AG10803 (cell line): ENCODE measurements at places on chromosomes 5 and 9.

DNA sequence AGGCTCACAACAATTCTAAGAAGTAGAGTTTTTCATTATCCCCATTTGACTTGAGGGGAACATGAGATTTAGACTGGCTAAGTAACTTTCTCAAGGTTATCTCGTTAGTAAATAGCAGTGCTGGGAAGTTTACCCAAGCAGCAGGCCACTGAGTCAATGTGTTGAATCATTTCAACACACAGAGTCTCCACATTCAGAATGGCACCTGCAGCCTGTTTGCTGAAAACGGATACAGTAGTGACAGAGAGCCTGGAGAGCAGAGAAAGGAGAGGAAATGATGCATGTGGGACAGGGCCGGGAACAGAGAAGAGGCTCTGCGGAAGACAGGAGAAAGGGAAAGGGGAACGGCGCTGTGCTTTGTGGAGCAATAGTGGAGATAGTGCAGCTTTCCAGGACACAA is 33.5 kb upstream of the ZSWIM6 start:
- DNase-seq, result peak; percentile 18

DNA sequence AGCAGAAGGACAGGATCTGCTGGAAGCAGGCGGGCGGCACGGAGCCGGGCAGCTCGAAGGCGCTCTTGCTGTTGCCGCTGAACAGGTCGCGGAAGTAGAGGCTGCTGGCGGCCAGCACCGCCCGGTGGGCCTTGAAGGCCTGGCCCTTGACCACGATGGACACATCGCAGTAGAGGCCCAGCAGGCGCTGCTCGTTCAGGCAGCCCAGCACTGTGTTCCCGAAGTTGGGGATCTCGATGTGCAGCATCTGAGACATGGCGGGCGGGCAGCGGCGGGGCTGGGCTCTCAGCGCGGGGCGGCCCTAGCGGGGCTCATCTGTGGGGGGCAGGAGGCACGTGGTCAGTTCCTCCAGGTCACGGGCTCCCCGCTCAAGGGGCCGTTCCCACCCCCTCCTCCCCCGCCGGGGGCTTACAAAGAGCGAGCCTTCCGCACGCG is 44.8 kb downstream of the NACC2 start:
- no peak for DNase-seq

- DNase-seq, result peak; percentile 61
Measured at GRCh38 chr5:59099270-59099994, 516.6 kb downstream of the RAB3C start.

- no peak for DNase-seq
Measured at GRCh38 chr9:95769909-95770433, 105.5 kb upstream of the ERCC6L2 start.

- DNase-seq, result no peak
Measured at GRCh38 chr9:91162311-91162710, 199.4 kb downstream of the AUH start.

- DNase-seq, result no peak
Measured at GRCh38 chr5:168826246-168826725, 247.1 kb upstream of the PANK3 start.

- no peak for DNase-seq
Measured at GRCh38 chr9:89394412-89394811, 76.1 kb downstream of the SECISBP2 start.

DNA sequence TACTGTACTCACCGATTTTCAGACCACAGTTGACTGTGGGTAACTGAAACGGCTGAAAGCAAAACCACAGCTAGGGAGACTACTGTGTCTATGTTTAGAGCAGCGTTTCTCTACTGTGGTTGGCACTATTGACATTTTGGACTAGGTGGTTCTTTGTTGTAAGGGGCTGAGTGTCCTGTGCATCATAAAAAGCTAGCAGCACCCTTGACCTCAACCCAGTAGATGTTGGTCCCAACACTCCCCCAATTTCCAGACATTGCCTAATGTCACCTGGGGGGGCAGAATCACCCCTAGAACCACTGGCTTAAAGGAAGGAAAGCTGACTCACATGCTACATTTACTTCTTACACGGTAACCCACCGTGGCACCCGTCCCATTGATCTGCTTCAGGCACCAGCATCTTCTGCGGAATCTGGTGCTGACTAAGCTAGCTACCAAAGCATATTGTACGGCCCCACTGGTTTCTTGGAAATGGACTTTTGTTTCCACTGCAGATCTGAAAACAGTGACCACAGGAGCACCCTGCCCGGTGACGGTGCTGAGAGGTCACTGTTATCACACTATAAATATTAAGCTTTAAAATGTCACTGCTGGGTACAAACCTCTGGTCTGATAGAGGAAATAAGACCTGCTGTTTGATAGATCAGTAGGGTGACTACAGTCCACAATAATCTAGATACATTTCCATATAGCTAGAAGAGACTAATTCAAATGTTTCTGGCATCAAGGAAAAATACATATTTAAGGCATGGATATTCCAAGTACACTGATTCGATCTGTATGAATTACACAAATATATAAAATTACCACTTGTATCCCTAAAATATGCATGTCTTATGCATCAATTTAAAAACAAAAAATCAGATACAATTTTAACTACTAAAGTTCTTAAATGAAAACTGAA is 151.4 kb downstream of the HSD17B3 start:
- DNase-seq, result no peak
